Diencephalon (tissue), 1 donor: ENCODE measurements at places on chromosomes 3 and 15. TPM values are rescaled to one million over a fixed set of nuclear protein-coding genes. Genes with fewer than 3 reads are reported as not detected.

Gene IL17RB
- 9.0 TPM for total RNA-seq

Gene BSN
- total RNA-seq = 11.5 TPM

Gene ABI3BP
- total RNA-seq = 1.8 TPM

Gene TEX55
- not detected for total RNA-seq

Gene VIPR1
- 0.46 TPM for total RNA-seq

Gene VGLL3
- total RNA-seq = 1.6 TPM
